Endothelial cell (in vitro differentiated cells): ENCODE measurements at places on chromosomes 4 and X. TPM values are rescaled to one million over a fixed set of nuclear protein-coding genes. Genes with fewer than 3 reads are reported as not detected.

The MOSPD2 gene
- 10.0 TPM for total RNA-seq

The COX7B2 gene
- not detected for total RNA-seq

The TAPT1 gene
- total RNA-seq: 18.4 TPM

The TREX2 gene
- 1.5 TPM for total RNA-seq

The MAGEA1 gene
- total RNA-seq: not detected
